ENCODE measurements at places on chromosomes 16 and 17. TPM values are rescaled to one million over a fixed set of nuclear protein-coding genes. Genes with fewer than 3 reads are reported as not detected.

Gene ATP2C2
- 26.7 TPM for total RNA-seq

Gene KRT25
- not detected for total RNA-seq

Gene HOXB7
- total RNA-seq, result 0.78 TPM

Gene ADGRG3
- total RNA-seq, result not detected
